ENCODE measurements at places on chromosomes 2 and 18.

DNA sequence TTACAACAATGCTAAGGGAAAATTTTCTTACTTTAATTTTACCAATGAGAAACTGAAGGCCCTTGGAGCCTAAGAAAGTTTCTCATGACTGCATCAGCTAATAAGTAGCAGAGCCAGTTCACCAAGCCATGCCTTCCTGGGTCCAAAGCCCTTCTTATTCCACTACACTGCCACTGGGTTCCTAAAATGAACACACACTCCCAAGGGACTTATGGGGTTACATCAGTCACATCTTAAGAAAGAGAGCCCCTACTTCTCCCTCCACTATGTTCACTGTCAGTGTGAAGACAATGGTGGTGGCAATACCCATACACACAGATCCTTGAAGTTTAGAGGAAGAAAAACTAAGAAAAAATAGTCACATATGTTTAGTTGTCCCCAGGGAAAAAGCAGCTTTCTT is 20.6 kb downstream of the MBD2 start:
- no peak overlapping the region for H3K4me3 ChIP-seq
- H3K36me3 ChIP-seq: peaks cover 2% of the 10 kb centered on the region
- H3K4me1 ChIP-seq: peaks cover 18% of the 10 kb centered on the region
- DNase-seq: no peak

DNA sequence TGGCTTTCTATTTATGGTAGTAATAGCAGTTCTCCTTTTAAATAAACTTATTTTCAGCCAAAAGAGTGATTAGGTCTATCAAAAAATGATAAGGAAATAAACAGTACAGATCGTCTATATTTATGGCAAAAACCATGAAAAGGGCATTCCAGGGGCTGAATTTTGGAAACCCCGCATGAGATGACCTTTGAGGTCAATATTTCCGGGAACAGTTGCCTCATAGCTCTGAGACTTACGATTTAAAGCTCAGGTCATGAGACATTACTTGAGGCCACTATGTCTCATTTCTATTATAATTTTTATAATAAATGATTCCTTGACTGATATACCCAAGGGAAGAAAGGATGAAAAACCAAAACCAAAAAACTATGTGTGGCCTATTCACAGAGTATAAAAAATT is 101.1 kb downstream of the LDLRAD4 start:
- H3K4me1 ChIP-seq: peaks cover 14% of the 10 kb centered on the region
- DNase-seq: no peak
- H3K36me3 ChIP-seq: no peaks in the 10 kb centered on the region
- no peak overlapping the region for H3K27ac ChIP-seq

- no peak for DNase-seq
- no peak overlapping the region for H3K4me3 ChIP-seq
- no peaks in the 10 kb centered on the region for H3K4me1 ChIP-seq
- H3K27ac ChIP-seq: no peak overlapping the region
These were observed 483.1 kb downstream of the DPP10 start for GRCh38 chr2:114925296-114926255.

DNA sequence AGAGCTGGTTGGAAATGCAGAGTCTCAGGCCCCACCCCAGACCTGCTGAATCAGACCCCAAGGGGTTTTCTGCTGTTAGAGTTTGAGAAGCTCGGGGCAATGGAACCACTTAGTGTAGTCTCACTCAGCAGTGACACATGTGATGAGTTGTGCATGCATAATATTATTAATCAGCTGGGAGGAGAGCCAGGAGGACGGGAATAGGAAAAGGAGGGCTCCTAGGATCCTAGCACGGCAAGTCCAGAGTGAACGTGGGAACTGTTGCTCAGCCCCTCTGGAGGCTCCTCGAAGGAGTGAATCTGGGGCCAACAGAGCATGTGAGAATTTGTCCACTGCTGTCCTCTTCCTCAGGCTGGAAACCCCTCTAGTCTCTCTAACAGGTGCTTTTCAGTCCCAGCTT is 87.1 kb downstream of the HS1BP3 start:
- no peak for DNase-seq
- peaks cover 10% of the 10 kb centered on the region for H3K4me1 ChIP-seq
- H3K4me3 ChIP-seq: no peak overlapping the region
- H3K27ac ChIP-seq: no peak overlapping the region

DNA sequence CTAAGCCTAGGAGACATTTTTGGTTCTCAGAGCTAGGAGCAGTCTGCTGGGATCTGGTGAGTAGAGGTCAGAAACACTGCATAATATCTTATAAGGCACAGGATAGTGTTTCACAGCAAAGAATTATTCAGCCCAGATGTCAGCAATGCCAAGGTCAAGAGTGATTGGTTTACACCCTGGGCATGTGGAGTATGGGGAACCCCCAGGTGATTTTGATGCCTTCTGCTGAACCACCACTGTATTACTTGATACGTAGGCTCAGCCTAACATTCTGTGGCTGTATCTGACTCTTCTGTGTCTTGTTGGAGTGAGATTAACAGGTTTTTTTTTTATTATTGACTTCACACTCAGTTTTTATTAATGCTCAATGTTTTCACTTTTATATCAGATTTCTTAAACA is 6.0 kb downstream of the DDX18 start:
- peaks cover 12% of the 10 kb centered on the region for H3K4me1 ChIP-seq
- no peaks in the 10 kb centered on the region for H3K27me3 ChIP-seq
- H3K36me3 ChIP-seq: peaks cover 77% of the 10 kb centered on the region
- no peak for DNase-seq

DNA sequence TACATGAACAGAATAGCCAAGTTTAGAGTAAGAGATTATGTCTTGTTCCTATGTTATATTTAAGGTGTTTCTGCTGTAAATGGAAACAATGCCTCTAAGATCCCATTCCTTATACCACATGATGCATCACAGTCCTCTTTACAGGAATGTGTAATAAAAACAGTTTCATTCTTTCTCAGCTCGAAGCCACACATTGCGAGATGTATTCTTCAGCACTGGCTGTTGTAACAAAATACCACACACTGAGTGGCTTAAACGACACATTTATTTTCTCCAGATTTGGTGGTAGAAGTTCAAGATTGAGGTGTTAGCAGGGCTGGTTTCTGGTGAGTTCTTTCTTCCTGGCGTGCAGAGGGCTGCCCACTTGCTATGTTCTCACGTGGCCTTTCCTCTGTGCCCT is 246.2 kb downstream of the SOCS6 start:
- no peaks in the 10 kb centered on the region for H3K27me3 ChIP-seq
- H3K36me3 ChIP-seq: no peaks in the 10 kb centered on the region
- no peaks in the 10 kb centered on the region for H3K4me1 ChIP-seq
- H3K27ac ChIP-seq: no peak overlapping the region

GRCh38 chr2:178761759-178762371 is 45.4 kb downstream of the TTN start:
- H3K4me3 ChIP-seq: no peak overlapping the region
- no peaks in the 10 kb centered on the region for H3K4me1 ChIP-seq
- H3K27ac ChIP-seq: no peak overlapping the region
- DNase-seq: no peak
- no peaks in the 10 kb centered on the region for H3K27me3 ChIP-seq

DNA sequence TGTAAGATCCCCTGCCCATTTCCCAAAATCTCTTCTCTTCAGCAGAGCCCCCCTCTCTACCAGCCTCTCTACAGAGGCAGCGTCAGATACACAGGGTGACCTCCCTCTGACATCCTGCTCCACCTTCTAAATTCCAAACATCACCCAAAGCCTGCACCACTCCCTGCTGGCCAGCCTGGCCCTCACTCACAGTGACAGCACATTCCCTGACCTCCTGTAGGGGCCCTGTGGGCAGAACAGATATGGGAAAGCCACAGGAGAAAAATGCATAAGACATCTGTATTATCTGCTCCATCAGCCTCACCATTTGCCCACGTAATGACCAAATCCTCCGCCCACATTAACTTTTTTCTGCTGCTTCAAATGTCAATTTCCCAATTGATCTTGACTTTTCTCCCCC is 40.6 kb downstream of the TRABD2A start:
- no peak overlapping the region for H3K27ac ChIP-seq
- H3K36me3 ChIP-seq: no peaks in the 10 kb centered on the region

GRCh38 chr18:49652881-49653724 is 91.2 kb downstream of the LIPG start:
- H3K4me1 ChIP-seq: peaks cover 10% of the 10 kb centered on the region
- H3K4me3 ChIP-seq: peak overlapping the region; percentile 57
- no peaks in the 10 kb centered on the region for H3K27me3 ChIP-seq
- peak overlapping the region; percentile 64 for H3K27ac ChIP-seq

DNA sequence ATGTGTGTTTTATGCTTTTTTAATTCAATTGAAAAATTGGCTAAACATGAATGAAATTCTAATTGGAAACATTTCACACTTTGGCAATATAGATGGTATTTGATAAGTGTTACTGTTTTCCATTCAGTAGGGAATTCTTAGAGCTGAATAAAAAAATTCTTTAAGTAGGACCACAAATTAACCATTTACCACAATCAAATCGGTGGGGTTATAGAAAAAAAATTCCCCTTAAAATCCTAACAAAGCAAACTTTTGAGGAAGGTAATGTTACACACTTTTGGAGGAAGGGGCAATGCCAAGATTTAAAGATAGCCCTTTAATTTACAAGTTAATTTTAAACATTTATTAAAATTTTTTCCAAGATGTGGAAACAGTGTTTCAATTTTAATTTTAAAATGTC is 279.0 kb upstream of the FIGN start:
- no peaks in the 10 kb centered on the region for H3K36me3 ChIP-seq
- DNase-seq: no peak
- H3K27ac ChIP-seq: no peak overlapping the region
- no peaks in the 10 kb centered on the region for H3K4me1 ChIP-seq
- H3K4me3 ChIP-seq: no peak overlapping the region

DNA sequence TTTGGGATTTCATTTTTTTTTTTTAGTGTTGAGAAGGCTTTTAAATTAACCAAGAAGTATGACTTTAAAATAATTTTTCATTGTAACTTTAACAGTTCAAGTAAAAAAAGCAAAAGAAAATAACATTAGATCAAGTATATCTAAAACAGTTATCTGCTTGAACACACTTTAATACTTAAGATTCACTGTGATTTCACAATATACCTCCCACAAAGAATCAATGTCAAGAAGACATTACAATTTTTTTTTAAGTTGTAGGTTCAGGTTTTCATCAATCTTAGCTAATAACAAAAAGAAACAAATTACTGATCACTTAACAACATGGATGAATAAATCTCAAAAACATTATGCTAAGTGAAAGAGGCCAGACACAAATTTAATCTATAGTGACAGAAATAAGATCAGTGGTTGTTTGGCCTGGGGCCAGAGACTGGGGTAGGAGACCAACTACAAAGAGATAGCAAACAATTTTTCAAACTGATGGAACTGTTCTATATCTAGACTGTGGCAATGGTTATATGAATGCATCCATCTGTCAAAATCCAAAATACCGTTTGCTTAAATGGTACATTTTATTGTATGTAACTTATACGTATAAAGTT is 74.8 kb upstream of the FRZB start:
- H3K36me3 ChIP-seq: no peaks in the 10 kb centered on the region
- H3K4me1 ChIP-seq: no peaks in the 10 kb centered on the region

DNA sequence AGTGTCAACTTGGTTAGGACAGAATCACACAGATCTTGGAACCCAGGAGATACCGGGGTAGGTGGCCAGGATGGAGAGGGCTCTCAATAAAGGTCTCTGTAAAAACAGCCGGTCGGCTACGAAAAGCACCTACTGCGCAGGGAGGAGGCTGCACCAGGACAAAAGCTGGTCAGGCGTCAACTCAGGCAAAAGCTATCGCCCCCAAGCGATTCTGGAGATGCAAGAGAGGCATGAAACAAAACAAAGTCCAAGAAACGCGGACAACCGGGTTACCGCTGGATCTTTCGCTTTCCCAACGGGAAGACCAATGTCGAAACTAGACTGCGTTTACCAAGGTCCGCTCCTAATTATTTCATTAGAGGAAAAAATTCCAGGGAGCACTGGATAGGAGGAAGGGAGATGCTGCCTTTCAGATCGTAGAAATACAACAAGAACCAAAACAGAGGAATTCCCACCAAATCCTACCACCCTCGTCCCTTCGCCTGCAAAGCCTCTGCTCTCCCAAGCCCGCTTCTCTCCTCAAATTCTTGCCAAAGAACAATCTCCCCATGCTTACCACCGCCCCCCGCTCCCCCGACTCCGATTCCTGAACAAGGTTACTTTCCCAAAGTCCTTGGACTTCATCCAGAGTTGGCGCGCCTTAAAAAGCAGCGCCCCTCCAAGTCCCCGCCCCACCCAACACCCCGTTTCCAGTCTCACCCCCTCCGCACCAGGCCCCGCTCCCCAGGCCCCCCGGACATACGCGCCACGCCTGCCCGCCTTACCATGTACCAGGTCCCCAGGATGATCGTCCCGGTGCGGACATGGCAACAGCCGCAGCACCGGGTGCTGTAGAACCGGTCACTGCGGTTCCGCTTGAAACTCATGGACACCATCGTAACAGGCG is 539 bp downstream of the LAPTM4A start:
- H3K4me1 ChIP-seq: peaks cover 2% of the 10 kb centered on the region
- H3K27me3 ChIP-seq: no peaks in the 10 kb centered on the region
- peak overlapping the region; percentile 99 for H3K27ac ChIP-seq
- DNase-seq: peak; percentile 56

DNA sequence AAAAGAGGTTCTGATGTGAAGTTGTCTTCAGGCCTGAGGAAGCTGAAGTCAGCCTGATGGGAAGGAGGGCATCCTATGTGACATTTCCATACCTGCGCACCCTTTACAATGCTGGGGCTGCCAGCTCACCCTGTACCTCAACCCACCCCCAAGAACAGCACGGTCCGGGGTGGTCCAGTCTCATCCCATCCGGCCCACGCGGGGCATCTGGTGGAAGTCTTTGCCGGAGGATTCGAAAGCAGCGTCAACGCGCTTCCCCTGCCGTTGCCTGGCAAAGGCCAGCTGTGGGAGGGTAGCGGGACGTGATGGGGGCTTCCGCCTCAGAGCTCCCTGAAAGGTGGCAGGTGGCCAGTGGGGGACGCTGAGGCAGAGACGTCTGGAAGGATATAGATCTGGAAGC is 113.6 kb upstream of the ANKRD30BL start:
- H3K4me3 ChIP-seq: no peak overlapping the region
- no peak for DNase-seq
- no peaks in the 10 kb centered on the region for H3K36me3 ChIP-seq
- no peak overlapping the region for H3K27ac ChIP-seq

GRCh38 chr2:3317871-3318590 is 59.6 kb downstream of the EIPR1 start:
- H3K4me3 ChIP-seq: no peak overlapping the region
- no peak overlapping the region for H3K27ac ChIP-seq
- no peak for DNase-seq
- H3K4me1 ChIP-seq: no peaks in the 10 kb centered on the region

DNA sequence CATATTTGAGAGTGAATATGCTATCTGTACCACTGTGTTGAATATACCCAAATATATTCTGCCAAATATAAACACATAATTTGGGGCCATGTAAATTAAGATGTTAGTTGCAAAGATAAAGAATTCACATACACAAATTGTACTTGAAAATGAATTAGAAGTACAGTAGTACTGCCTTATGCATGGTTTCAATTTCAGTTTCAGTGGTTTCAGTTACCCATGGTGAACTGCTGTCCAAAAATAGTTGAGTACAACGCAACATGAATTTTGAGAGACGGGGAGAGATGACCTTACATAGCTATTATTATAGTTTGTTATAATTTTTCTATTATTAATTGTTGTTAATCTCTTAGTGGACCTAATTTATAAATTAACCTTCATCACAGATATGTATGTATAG is 1313.0 kb upstream of the FAM98A start:
- no peaks in the 10 kb centered on the region for H3K36me3 ChIP-seq
- no peak overlapping the region for H3K27ac ChIP-seq
- no peaks in the 10 kb centered on the region for H3K27me3 ChIP-seq
- no peak for DNase-seq
- H3K4me3 ChIP-seq: no peak overlapping the region
- no peaks in the 10 kb centered on the region for H3K4me1 ChIP-seq

- H3K27me3 ChIP-seq: no peaks in the 10 kb centered on the region
- no peak for DNase-seq
- H3K36me3 ChIP-seq: no peaks in the 10 kb centered on the region
- peaks cover 14% of the 10 kb centered on the region for H3K4me1 ChIP-seq
These were observed 57.8 kb downstream of the FASTKD2 start for GRCh38 chr2:206823178-206823577.
